ENCODE measurements at places on chromosomes 12 and 14.

DNA sequence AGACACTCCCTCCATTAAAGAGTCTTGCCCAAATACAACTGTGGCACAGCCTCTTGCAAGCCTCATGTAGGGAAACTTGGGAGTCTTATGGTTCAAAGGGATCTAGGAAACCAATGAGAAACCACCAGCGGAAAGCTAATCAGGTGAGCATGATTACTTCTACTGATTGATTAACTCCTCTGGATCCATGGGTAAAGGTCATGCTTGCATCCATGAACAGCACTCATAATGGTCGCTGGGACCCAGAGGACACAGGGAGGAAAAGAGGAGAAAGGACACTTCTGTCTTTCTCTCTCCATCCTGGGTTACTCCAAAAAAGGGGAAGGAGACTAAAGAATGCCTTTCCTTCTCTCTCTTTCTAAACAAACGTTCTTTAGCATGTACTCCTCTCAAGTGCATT, 1397.2 kb downstream of the LRFN5 start:
- no peaks in the 10 kb centered on the region for H3K4me1 ChIP-seq
- H3K27ac ChIP-seq, result no peak overlapping the region
- H3K4me3 ChIP-seq, result no peak overlapping the region
- H3K36me3 ChIP-seq, result no peaks in the 10 kb centered on the region

DNA sequence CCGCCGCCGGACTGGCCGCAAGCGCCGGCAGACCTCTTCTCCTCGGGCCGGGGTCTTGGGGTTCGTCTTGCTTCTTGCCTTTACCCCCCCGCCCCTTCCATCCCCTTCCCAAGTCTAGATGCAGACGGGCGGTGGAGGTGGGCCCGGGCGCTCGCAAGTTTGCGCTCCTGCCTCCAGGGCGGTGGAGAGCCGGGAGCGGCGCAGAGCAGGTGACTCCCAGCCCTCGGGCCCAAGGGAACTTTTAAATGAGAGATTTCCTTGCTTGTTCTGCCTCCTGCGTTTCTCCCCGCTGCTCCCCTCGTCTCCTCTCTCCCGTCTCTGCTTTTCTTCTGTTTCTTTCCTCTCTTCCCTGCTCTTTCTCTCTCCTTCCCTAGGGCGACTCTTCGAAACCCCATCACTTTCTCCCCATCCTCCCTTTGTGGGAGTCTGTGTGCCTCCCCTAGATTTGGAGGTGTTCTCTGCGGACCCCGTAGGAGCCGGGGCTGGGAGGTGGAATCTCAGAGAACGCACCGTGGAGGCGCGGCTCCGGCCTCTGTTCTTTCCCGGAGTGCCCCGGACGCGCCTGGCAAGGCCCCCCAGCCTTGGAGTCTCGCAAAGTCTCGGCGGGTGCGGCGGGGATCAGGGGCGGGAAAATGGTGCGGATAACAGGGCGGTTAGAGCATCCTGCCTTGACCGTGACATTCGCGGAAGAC, 114.7 kb upstream of the MYL2 start:
- peaks cover 49% of the 10 kb centered on the region for H3K27me3 ChIP-seq
- peaks cover 17% of the 10 kb centered on the region for H3K4me1 ChIP-seq
- H3K36me3 ChIP-seq, result no peaks in the 10 kb centered on the region
- no peak for DNase-seq
- peak overlapping the region; percentile 26 for H3K4me3 ChIP-seq
- no peak overlapping the region for H3K27ac ChIP-seq

- H3K27ac ChIP-seq, result no peak overlapping the region
- H3K27me3 ChIP-seq, result no peaks in the 10 kb centered on the region
- H3K4me1 ChIP-seq, result peaks cover 5% of the 10 kb centered on the region
Measured at GRCh38 chr12:124862768-124863415, 772 bp downstream of the SCARB1 start.

DNA sequence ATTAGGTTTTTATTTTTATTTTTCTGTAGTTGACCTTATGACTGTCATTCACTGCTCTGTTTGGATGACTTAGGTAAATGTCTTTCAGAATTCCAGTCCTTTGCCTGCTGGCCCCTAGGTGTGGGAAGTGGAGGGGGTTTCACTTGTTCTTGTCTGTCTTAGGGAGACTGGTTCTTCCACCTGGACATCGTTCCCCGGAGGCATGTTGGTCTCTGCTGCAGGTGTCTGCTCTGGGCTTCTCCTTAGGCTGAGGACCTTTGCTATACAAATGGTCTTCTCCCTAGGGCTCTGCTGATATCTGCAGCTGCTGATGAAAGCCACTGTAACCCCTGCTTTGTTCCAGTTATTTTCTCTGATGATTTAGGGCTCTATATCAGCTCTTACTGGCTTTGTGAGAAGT, 97.1 kb downstream of the OTOGL start:
- H3K36me3 ChIP-seq, result no peaks in the 10 kb centered on the region
- no peak for DNase-seq
- no peaks in the 10 kb centered on the region for H3K4me1 ChIP-seq

- no peaks in the 10 kb centered on the region for H3K27me3 ChIP-seq
- DNase-seq, result no peak
- no peak overlapping the region for H3K4me3 ChIP-seq
- no peaks in the 10 kb centered on the region for H3K4me1 ChIP-seq
- no peak overlapping the region for H3K27ac ChIP-seq
Measured at GRCh38 chr12:54622463-54623183, 12.1 kb downstream of the LACRT start.

DNA sequence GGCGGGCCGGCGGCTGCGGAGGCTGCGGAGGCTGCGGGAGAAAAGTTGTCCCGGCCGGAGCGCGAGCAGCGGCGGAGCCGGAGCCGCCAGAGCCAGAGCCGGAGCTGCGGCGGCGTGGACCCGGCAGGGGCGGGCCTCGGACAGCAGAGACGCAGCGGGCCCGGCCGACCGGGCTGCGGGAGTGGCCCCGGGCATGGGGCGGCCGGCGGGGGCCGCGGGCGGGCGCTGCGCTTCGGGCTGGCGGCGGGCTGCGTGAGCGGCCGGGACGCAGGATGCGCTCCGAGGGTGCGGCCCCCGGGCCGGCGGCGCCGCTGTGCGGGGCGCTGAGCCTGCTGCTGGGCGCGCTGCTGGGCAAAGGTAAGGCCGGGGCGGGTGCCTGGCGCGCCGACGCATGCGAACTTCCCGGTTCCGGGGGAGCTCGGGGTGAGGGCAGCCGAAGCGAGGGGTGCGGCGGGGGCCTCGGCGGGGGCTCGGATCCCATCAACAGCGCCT, at the start of gene TMEM132C:
Gene TMEM132C, plus strand, starts transcription at position 40 of the 492 bp plus-strand sequence. Its CDS starts 233 bp downstream, at position 273.
- DNase-seq, result no peak
- H3K4me3 ChIP-seq, result no peak within 1 kb of the TSS

- H3K4me3 ChIP-seq, result no peak overlapping the region
- DNase-seq, result no peak
- H3K27me3 ChIP-seq, result no peaks in the 10 kb centered on the region
- H3K36me3 ChIP-seq, result no peaks in the 10 kb centered on the region
- peaks cover 11% of the 10 kb centered on the region for H3K4me1 ChIP-seq
Measured at GRCh38 chr12:89528434-89528833, 2.6 kb upstream of the POC1B start.

- no peaks in the 10 kb centered on the region for H3K4me1 ChIP-seq
- no peak overlapping the region for H3K27ac ChIP-seq
- H3K36me3 ChIP-seq, result no peaks in the 10 kb centered on the region
Measured at GRCh38 chr14:23375527-23376251, 1.2 kb upstream of the CMTM5 start.

All from effector memory CD4-positive, alpha-beta T cell (primary cell).